COLO829 (cell line): ENCODE measurements at places on chromosomes 1 and 21.

DNA sequence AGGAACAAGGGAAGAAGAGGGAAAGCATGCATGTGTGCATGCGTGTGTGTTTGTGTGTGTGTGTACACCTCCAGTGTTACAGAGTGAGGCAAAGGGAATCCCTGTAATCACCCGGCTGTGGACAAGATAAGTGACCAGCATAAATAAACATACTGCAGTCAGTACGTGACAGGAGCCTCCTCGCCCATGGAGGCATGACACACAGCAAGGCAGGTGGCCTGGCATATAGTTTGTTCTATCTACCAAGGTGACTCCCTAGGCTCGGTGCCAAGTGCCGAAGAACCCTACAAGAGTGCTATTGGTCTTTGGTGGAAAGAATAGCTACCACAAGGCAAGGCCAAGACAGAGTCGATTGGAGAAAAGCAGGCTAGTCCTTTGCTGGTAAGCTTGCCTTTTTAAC, 31.7 kb upstream of the HEATR1 start:
- DNase-seq: no peak

DNA sequence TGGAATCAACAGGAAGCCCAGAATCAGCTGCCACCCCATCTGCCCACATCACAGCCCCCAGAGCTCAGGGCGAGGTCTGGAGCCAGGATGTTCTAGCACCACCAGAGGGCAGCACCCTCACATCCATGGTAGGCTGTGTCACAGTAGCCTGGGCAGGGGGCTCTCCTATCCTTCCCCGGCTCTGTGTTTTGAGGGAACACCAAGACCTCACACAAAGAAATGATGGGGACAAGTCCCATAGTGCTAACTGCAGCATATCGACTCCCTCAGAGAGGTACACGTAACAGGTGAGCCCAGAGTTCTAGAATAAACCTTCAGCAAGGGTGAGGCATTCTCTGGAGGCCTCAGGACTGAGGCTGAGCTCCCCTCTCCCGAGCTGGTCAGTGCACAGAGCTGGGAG, 2.3 kb upstream of the KCNC4 start:
- peak; percentile 15 for DNase-seq

GRCh38 chr1:241641773-241642592, 1.8 kb upstream of the CHML start:
- DNase-seq: peak; percentile 89

DNA sequence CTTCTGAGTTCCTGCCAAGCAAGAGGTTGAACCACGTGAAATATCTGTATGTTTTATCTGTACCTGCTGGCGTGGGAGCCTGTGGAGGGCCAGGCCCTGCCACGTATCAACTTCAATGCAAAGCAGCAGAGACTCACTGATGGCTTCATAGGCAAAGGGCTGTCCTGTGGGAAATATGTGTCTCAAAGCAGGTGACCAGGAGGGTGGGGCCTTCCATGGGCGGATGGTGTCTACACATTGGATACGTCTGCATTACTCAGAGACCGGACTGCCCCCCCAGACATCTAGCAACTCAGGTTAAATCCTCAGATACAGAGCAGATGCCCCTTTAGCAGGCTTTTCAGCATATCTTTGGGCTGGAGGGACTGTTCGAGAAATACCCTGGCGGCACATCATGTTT, 210.8 kb upstream of the C1orf174 start:
- DNase-seq: no peak

DNA sequence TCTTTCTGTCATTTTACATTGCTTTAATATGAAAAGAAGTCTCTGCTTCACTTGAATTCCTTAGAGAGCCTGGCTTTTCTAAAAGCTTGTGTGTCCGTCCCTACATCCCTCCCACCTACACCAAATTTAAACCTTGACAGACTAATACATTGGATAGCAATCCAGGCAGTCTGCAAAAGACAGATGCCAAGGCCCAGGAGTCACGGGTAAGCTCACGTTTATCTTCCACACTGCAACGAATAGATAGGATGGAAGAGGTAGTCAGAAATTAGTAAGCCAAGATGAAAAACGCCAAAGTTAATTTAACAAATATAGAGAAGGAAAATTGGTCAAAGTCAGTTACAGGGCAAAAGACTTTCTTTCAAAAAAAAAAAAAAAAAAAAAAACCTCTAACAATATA, 338.1 kb downstream of the SMYD3 start:
- DNase-seq: no peak
